Kidney glomerular epithelial cell (primary cell): ENCODE measurements at places on chromosomes 1 and 21.
A peak's percentile ranks its signal among the peaks of the same experiment; 100 is the strongest.

- DNase-seq: no peak
Measured at GRCh38 chr1:234891427-234891826, 237.2 kb downstream of the TOMM20 start.

- no peak for DNase-seq
Measured at GRCh38 chr1:73868810-73869336, 329.1 kb downstream of the LRRIQ3 start.

DNA sequence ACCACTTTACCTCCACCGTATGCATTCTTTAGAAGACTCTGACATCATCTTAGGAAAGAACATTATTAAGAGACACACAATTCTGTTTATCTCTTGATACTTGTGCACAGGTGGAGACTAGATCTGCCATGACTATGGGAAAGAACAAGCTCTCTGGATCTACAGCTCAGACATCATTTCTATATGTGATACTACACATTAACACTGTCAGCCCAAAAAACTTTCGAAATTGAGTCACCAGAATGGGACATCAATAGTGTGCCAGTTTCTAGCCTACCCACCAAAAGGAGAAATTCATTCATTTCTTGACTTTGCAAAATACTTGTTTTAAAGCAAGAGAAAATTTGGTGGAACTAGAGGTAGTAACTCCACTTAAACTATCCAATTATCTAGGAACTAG lies 6.0 kb upstream of the EVI5 start:
- no peak for DNase-seq

DNA sequence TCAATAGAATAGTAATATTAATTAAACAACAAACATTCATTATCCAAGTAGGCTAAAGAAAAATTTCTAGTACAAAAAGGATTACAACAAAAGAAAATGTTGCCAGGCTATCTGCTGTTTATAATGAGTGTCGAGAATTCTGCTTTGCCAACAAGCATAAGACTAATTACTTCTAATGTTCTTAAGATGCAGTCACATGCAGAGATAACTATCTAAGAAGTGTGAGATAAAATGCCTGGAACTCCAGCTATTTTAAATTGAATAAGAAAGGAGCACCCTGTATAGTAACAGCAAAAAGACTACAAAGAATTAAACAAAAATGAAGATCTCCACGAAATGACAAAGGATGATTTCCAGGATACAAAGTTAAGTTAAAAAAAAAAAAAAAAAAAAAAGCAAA lies 59.9 kb downstream of the APP start:
- no peak for DNase-seq

GRCh38 chr1:196651637-196652215 lies at the start of gene CFH:
Gene CFH (plus strand): TSS chr1:196652043. CDS start chr1:196652118, 75 bp downstream.
- DNase-seq: peak; percentile 91

GRCh38 chr1:156217871-156218270 lies 5.1 kb downstream of the PMF1 start:
- DNase-seq: no peak

GRCh38 chr1:25651824-25652741 lies 35.5 kb downstream of the MAN1C1 start:
- DNase-seq: no peak

- DNase-seq: no peak
Measured at GRCh38 chr1:216937491-216937890, 214.3 kb upstream of the ESRRG start.

- DNase-seq: no peak
Measured at GRCh38 chr1:36771660-36772284, 262.5 kb downstream of the GRIK3 start.
